ENCODE measurements at places on chromosomes 13 and 19.

GRCh38 chr13:99932912-99933311, 38.7 kb downstream of the ZIC5 start:
- DNase-seq = no peak

- no peak for DNase-seq
These were observed 9.2 kb upstream of the CEACAM18 start for GRCh38 chr19:51469162-51469561.

DNA sequence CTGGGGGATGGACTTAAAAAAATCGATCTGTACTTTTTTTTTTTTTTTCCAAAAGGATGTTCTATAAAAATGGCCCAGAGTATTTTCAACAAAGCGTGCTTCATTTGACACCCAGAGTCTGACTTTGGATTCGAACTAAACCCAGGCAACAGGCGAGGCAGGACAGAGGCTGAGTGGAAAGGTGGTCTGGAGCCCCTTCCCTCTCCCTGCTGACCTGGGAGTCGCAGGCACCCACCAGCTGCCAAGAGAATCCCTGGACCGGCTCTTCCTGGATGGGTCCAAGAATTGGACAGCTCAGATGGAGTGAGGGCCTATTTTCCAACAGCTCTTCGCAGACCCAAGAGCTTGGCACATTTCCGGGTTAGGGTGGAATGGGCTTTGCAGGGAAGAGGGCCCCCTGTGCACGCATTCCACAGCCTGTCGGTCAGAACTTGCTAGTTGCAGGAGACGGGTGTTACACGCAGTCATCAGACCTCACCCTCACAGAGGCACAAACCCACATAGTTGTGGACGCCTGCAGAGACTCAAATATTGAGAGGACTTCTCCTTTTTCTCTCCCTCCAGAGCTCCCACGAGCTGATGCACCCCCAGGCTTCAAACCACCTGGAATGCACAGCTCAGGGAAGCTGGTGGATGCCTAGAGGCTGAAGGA, 15.2 kb downstream of the KCTD15 start:
- DNase-seq = no peak

GRCh38 chr13:56351041-56351440, 789.7 kb upstream of the PRR20A start:
- no peak for DNase-seq

- no peak for DNase-seq
These were observed 1049.8 kb downstream of the OLFM4 start for GRCh38 chr13:54078271-54078870.

DNA sequence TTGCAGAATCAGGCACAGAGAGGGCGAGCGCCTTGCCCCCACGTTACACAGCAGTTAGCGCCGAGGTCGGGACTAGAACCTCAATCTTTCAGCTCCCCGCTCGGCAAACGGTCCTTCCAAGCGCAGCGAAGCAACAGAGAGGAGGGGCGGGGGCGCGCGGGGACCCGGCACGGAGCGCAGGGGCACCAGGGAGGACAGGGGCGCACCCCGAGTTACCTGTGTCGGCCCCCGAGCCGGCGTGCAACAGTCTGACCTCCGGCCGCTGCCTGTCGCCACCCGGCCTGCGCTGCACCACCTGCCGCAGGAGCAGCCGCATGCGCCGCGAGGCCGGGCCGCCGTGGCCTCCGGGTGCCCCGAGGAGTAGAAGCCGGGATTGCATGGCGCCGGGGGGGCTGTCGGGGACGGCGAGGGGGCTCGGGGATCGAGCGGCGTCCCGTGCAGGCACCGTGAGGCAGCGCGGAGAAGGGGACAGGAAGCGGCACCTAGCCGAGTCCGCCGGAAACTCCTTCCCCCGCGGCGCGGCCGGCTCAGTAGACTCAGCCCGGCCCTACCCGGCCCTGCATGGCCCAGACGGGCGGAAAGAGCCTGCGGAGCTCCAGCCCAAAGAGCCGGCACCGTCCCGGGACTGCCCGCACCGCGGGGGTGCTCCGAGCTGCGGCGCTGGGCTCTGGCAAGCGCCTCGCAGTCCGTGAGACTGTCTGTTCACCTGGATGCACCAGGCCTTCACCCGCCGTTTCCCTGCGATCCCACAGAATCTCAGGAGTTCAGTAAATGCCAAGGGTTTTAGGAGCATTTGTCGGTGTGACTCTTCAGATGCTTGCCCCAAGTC, at the start of gene VWA8:
Gene VWA8 (minus strand): TSS at position 473 of the 829 bp plus-strand sequence. CDS start 94 bp downstream, at position 379.
- peak; percentile 62 for DNase-seq

- no peak for DNase-seq
These were observed 16.3 kb downstream of the SGTA start for GRCh38 chr19:2766594-2767372.

Data from activated CD8-positive, alpha-beta memory T cell treated with anti-CD3 and anti-CD28 coated beads for 1 hour (primary cell).